Fibroblast of skin of right quadriceps (primary cell): ENCODE measurements at places on chromosomes 16 and 17.

DNA sequence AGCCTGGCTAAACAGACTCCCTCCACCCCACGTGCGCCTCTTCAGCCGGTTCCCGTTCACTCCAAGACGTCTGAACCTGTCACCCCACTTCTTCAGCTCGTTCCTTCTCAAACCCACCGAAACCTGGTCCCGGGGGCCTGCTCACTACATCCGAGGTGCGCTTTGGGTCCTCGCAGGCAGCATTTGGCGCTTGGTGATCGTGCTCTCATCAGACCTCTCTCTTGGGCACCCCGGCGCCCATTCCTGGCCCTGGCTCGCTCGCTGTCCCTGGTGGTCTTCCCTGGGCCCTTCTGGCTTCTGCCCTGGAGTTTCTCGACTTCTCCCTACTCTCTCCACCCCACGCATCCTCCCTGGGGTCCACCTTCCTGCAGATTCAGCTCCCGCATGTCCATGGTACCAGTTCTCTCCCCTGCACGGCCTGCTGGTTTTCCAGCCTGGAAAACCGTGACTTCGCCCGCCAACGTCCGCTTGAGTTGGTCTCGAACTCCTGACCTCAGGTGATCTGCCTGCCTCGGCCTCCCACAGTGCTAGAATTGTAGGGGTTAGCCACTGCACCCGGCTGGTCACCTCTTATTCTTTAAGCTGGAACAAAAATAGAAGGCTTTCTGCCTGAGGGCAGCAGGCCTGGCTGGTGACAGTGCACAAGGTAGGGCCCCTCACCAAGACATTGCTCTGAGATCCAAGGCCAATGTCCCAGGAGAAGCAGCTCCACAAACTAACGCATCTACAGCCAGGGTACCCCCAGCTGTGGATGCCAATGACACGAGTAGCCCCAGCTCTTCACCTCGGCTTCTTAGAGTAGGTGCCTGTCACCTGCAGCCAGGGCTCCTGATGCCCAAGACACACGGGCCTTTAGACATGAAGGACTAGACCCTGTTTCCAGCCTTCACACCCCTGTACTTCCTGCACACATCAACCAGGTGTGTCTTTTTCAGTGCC lies 1.1 kb upstream of the MEAK7 start:
- DNase-seq: no peak

DNA sequence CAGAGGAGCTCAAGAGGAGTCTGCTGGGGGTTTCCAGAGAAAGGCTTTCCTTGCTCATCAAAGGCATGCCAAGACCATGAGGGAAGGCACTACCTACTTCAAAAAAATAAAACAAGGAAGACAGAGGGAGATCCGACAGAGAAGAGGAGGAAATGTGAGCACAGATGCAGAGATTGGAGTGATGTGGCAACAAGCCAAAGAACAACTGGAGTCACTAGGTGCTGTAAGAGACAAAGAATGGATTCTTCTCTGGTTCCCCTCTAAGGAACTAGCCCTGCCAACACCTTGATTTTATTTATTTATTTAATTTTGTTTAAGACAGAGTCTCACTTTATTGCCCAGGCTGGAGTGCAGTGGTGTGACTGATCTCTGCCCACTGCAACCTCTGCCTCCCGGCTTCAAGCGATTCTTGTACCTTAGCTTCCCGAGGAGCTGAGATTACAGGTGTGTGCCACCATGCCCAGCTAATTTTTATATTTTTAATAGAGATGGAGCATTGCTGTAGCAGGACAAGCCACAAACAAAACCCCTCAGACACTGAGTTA lies 13.8 kb upstream of the ACSF2 start:
- no peak for DNase-seq

DNA sequence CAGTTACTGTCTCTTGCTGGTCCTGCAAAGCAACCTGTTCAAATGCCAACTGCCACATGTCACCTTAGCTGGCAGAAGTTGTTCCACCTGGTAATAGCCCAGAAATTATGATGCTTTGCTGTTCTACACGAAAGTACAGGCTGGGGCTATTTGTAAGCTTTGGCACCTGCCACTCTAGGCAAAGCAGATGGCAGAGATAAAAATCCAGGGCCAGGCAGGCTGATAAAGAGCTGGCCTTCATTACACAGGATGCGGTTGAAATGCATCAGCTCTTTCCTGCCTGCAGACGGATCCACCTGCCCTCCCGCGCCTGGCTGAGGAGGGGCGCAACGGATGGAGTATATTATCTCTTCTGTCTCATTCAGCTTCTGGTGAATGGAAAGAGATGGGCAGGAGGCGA lies 29.3 kb upstream of the KDM8 start:
- DNase-seq: no peak

DNA sequence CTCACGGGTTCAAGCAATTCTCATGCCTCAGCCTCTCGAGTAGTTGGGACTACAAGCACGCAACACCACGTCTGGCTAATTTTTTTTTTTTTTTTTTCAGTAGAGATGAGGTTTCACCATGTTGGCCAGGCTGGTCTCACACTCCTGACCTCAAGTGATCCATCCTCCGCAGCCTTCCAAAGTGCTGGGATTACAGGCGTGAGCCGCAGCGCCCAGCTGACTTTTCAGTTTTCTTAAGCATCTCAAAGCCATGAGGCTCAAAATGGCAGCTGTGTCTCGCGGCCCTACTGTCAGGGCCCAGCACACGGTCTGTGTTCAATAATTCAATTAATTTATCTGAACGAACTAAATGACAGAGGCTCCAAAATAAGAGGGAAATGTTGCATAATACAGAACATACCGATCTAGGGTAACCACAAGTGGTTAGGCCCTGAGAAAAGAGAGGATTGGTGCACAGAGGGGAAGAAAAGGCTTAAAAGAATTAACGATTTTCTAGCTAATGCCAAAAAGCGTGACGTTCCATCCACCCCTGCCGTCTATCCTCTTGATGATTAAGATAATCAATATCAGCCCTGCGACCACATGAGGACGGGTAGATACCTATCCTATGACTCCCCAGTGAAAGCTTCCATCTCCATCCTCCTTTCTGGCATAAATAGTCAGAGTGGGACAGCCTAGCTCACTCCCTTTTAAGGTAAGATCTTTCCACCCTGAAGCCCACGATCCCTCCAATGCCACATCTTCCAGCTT lies 136.9 kb downstream of the SLC39A11 start:
- DNase-seq: no peak

DNA sequence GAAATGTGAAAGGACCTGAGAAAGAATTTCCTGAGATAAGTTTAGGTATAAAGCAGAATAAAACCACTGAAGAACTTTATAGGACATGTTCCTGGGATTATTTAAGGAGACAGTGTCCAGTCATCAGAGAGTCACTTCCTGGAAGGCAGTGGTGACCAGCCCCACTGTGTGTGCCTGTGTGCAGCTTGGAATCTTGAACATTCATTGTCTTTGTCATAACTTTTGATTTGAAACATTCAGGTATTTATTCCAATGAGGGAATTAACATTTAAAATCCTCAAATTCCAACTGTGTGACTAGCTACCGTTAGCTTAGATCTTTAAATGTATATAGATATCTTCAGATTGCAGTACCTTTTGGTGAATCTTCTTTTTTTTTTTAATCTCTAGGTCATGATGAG lies 61.7 kb upstream of the MRC2 start:
- DNase-seq: peak; percentile 87

DNA sequence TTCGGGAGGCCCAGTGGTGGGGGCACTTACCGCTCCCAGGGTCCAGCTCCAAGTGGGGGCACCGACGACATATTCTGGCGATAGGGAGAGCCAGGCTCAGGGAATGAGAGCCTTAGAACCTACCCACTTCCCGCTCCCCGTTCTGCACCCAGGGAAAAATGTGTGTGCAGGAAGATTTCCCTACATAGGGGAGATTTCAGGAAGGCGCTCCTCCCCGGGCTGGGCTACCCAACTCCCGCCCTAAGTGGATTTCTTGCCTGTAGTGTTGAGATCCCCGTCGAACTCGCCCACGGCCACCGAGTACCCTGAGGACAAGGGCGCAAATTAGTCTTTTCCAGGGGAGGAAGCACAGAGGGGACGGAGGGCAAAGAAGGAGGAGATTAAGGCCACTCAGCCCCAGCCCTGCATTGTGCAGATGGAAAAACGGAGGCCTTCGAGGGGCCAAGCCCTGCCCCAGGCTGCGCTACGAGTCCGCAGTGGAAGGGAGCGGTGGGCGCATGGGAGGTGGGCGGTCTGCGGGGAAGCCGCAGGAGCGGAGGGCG lies 5.1 kb downstream of the ITGA2B start:
- no peak for DNase-seq

- peak; percentile 59 for DNase-seq
These were observed 40.9 kb downstream of the RFFL start for GRCh38 chr17:35022536-35023063.
